ENCODE measurements at places on chromosomes 7 and 10.

GRCh38 chr10:6786579-6787031, 206.5 kb upstream of the PRKCQ start:
- no peak for DNase-seq

DNA sequence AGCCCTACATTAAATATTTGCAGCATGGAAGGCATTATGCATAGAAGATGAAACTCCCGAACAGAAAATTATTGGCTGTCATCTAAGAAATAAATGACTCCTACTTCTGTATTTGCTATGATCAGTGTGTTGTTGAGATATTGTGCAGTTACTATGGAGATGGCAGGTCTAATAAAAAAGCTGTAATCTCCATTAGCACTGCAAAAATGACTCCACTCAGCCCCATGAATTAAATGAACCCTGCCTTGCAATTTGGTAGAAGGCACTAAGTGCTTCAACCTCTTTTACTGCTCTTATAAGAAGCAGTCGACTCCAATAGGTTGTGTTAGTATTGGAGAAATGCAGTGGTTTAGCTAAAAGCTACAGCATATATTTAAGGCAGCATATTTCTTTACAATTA, 290.0 kb upstream of the PHYHIPL start:
- DNase-seq = no peak

GRCh38 chr7:92909686-92910475, 73.5 kb upstream of the CDK6 start:
- no peak for DNase-seq

GRCh38 chr7:156456503-156457115, 184.0 kb upstream of the RNF32 start:
- DNase-seq = no peak

DNA sequence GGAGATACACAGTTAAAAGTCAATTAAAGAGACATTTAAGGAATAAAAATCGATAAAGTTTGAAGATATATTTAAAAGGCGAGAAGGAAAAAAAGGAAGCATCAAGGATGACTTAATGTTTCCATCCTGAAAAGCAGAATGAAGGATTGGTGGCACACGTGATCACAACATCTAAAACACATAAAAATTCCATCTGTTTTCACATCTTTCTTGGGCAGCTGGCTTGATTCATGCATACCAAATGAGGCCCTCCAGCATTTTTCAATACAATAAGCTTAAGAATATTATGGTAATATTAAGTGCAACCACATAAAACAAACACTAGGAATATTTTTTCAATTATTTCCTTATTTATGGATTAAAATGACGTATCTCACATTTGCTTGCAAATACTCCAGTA, 112.6 kb downstream of the TPK1 start:
- DNase-seq = no peak

DNA sequence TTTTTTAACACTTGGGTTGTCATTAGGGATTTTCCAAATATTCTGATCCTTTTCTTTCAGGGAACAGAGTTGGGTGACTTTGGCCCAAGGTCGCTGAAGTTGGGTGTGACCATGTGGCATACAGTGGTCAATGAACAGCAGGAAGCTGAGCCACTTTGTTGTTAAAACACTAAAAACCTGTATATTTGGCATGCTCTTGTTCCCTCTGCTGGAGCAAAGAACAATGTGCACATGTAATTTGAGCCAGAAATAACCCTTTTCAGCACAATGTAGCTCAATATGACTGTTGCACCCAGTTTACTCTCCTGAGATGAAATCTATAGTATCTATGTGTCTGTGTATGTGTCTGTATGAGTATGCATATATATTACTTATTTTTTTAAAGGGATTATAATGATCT, 74.9 kb downstream of the ADCYAP1R1 start:
- DNase-seq = no peak

GRCh38 chr7:117784315-117784714, 88.9 kb downstream of the CTTNBP2 start:
- DNase-seq = no peak

GRCh38 chr7:494259-494687, 25.4 kb downstream of the PDGFA start:
- DNase-seq = peak; percentile 84

GRCh38 chr7:124033095-124033806, 384 bp upstream of the TMEM229A start:
- peak; percentile 5 for DNase-seq
